ENCODE measurements at places on chromosomes 4 and X.

- DNase-seq, result no peak
Observed at GRCh38 chrX:26050099-26050498, 88.0 kb upstream of the MAGEB18 start.

GRCh38 chr4:3709846-3710441 is 56.2 kb upstream of the ADRA2C start:
- no peak for DNase-seq

GRCh38 chr4:57265831-57266582 is 155.8 kb upstream of the IGFBP7 start:
- no peak for DNase-seq

DNA sequence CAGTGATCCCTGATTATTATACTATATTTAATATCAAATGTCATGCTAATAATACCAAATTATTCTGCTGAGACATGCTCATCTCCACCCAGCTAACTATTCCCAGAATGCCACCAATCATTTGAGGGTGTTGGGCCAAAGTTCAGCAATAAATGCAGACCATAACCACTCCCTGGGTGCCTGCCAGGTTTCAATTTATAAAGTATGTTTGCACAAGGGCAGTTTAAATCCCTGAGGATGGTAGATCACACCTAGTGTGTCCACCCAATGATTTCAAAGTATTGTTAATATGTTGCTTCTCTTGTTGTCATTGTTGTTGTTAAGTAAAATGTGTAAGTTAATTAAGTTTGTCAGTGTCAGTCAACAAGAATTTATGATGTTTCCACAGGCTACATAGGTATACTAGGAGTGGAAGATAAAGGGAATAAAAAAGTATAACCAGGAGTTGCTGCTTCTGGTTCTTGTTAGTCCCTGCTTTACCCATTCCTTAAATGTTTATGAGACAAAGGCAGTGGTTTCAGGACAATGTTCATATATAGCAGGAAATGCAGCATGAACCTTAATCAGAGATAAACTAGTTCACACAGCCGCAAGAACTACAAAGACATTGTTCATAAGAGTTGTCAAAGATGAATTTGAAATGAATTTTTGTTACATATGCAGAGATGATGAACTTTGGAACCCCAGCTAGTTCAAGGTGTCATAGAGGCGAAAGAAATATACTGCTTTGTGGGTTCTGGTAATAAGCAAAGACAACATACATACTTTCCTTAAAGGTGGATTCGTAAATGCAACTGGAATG is 25.5 kb downstream of the HPGD start:
- no peak for DNase-seq

- DNase-seq, result no peak
Observed at GRCh38 chr4:158195297-158195696, 15.0 kb upstream of the TMEM144 start.

- no peak for DNase-seq
Observed at GRCh38 chr4:121336706-121337105, 44.1 kb downstream of the QRFPR start.

GRCh38 chr4:86243750-86244149 is 116.1 kb downstream of the MAPK10 start:
- no peak for DNase-seq

DNA sequence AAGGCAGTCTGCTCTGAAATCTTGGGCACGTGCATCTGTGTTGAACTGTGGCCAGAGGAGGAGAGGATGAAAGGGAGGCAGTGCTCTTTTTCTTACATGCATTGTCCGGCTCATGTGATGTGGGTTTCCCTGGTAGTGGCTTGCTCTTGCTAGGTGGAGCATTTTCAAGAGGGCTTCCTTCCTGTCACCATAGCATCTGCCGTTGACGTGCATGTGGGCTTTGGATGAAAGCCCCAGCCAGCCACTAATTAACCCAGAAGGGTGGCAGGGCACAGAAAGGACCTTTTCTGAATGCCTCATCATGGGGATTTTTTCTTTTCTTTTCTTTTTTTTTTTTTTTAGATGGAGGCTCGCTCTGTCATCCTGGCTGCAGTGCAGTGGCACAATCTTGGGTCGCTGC is 121.3 kb downstream of the GPR143 start:
- DNase-seq, result no peak

- DNase-seq, result no peak
Observed at GRCh38 chr4:139782926-139783522, 117.4 kb downstream of the MGST2 start.

DNA sequence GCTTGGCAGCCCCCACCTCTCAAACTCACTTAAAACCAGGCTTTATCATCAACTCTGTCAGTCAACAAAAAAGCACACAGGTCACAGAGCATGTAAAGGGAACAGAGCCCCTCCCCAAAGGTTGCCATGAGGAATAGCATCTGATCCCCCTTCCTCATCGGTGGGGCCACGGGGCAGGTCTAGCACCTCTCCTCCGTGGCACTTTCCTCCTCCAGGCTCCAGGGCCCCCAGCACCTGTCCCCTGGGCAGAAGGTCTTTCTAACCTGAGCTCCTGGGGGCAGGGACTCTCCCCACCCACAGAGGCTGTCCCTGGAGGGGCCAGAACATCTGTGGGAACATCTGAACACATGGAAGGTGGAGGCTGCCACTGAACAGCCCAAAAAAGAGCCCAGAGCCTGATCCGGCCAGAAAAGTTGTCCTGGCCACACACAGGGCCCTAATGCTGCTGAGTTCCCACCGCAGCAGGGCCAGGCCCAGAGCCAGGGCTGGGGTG is 65.7 kb downstream of the ZFYVE28 start:
- no peak for DNase-seq

GRCh38 chrX:38036466-38036865 is 30.1 kb downstream of the SYTL5 start:
- DNase-seq, result no peak

GRCh38 chrX:148310426-148311165 is 189.8 kb upstream of the AFF2 start:
- no peak for DNase-seq

DNA sequence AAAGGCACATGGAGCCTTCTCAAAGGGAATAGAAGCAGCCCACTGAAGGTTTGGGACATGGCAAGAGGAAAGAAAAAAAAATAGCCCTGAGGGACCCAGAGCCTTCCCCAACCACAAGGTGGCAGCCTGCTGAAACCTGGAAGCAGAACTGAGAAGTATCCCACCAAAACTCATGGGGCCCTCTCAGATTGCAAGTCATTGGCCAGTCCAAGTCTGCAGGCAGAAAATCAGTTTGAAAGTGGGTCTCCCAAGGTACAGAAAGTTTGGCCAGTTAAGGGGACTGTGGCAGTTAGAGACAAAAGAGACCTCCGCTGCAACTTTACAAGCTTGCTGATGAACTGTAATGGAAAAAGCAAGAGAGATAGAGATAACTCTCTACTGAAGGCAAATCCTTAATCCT is 155.8 kb downstream of the ANTXR2 start:
- DNase-seq, result peak; percentile 76

GRCh38 chr4:120557372-120557771 is 365.2 kb downstream of the PRDM5 start:
- peak; percentile 19 for DNase-seq

DNA sequence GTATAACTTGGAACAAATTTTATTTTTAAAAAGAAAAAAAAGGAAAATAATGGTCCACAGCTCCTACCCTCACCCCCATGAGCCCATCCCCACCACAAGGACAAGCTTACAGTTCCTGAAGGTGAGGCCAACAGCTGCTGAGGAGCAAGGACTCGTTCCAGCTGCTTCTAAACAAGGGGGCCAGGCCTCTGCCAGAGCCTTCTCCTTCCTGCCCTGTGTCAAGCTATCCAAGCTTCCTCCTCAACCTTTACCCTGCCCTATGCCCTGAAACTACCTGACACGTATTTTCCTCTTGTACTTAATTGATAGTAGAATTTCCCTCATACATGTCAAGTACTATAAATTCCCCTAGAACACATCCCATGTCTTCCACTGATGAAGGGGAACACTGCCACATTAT is 8.8 kb downstream of the SH3D19 start:
- no peak for DNase-seq

GRCh38 chrX:115940348-115940747 is 230.2 kb upstream of the AGTR2 start:
- DNase-seq, result no peak

GRCh38 chr4:86100539-86101215 is 259.2 kb downstream of the MAPK10 start:
- no peak for DNase-seq

DNA sequence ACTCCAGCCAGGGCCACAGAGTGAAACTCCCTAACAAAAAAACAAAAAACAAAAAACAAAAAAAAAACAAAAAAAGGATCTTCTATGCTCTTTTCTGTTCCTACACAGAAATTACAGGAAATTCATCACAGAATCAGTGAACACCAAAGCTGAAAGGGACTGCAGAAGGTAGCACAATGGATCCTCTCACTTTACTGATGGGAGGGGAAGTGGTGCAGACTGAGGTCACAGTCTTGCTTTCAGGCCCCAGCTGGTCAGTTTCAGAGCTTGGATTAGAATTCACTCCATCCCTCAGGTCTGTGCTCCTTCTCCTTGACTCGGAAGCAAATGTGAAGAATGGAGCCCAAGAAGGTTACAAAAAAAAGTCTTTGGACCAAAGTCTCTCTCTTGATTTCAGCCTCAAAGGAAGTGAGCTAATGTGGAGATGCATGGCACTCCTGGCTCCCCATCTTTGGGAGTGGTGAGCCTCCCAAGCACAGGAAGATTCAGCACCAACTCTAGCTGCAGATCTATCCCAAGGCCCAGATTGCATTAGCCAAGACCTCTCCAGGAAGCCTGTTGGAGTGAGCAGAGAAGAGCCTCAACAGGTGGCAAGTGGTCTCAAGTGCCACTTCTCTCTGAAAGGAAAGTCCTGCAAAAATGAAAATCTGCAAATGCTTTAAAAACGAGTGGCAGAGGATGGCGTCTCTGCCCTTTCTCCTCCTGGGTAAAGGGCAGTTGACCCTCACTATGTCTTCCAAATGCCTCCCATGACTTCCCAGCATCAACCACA is 176.0 kb downstream of the MAML3 start:
- no peak for DNase-seq

DNA sequence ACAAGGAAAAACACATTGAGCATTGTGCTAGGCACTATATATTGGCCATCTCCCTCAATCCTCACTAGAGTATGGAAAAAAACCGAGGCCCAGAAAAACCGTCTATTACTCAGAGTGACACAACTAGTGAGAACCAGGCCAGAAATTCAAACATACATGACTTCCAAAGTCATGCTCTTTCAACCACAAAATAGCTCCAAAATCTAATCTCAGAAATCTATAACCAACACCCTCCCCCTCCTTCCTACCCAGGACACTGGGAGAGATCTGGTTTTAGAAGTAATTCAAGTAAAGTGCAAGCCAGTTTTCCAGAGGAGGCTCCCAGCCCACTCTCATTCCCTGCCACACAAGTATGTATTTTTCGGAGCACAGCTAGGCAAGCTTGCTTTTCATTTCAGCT is 7.6 kb downstream of the HS3ST1 start:
- DNase-seq, result no peak

DNA sequence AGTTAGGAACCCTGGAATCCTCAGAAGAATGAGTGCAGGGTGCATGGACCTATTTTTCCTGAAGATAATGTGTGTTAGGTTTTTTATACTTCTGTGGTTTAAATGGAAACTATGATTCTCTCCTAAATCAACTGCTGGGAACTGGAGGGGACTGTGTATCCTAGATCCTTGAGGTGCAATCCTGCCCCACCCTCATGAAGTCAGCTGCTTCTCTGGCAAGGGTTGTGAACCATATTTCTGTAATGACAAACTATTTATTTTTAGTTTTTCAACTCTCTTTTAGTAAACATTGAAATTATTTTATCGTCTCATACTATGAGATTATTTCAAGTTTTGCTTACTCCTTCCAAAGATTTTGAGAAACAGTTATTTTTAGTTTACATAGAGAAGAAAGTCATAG is 25.8 kb upstream of the VEGFC start:
- no peak for DNase-seq

- no peak for DNase-seq
Observed at GRCh38 chr4:184506527-184507121, 32.3 kb upstream of the IRF2 start.

DNA sequence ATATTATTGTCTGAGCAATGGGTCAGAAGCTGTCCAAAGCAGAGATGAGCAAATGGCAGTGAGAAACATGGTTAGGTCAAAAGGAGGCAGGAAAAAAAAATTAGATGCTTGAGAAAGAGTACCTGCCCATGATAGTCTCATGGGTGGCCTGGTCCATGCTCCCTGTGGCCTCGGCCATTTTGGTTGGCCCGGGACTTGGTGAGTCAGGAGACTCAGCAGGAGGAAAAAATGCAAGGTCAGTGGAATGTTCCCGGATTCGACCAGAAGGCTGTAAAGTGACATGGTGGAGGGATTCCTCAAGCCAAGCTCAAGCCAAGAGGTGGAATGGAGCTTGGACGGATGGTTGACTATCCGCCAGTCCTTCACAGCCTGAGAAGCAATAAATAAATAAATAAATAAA is 236.7 kb downstream of the ASMT start:
- no peak for DNase-seq

GRCh38 chrX:32269866-32270265 is 941.5 kb downstream of the DMD start:
- DNase-seq, result no peak

DNA sequence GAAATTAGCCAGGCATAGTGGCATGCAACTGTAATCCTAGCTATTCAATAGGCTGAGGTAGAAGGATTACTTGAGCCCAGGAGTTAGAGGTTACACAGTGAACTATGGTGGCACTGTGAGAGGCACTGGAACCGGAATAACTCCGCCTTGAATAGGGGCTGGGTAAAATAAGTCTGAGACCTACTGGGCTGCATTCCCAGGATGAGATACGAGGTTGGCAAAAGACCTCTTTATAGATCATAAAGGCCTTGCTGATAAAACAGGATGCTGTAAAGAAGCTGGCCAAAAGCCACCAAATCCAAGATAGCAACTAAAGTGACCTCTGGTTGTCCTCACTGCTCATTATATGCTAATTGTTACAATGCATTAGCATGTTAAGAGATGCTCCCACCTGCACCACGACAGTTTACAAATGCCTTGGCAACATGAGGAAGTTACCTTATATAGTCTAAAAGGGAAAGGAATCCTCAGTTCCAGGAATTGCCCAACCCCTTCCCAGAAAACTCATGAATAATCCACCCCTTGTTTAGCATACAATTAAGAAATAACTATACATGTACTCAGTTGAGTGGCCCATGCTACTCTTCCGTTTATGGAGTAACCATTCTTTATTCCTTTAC is 88.6 kb downstream of the CENPC start:
- DNase-seq, result no peak

DNA sequence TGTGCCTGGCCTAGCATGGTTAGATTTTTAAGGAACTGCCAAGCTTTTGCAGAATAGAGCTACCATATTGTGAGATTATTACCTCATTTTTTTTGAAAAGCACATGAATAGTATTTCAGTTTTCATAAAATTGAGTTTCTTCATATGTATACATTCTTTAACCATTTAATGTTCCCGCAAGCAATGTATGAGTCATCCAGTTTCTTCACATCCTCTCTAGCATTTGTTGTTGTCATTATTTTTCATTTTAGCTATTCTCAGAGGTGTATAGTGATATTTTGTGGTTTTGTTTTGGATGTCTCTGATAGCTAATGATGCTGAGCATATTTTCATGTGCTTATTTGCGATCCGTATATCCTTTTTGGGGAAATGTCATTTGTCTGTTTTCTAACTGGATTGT is 74.9 kb downstream of the GLUD2 start:
- DNase-seq, result no peak

All from choroid plexus epithelial cell (primary cell).